ENCODE measurements at places on chromosomes 11 and 22.

GRCh38 chr11:26841818-26842473, 120.1 kb upstream of the SLC5A12 start:
- DNase-seq = peak; percentile 67

DNA sequence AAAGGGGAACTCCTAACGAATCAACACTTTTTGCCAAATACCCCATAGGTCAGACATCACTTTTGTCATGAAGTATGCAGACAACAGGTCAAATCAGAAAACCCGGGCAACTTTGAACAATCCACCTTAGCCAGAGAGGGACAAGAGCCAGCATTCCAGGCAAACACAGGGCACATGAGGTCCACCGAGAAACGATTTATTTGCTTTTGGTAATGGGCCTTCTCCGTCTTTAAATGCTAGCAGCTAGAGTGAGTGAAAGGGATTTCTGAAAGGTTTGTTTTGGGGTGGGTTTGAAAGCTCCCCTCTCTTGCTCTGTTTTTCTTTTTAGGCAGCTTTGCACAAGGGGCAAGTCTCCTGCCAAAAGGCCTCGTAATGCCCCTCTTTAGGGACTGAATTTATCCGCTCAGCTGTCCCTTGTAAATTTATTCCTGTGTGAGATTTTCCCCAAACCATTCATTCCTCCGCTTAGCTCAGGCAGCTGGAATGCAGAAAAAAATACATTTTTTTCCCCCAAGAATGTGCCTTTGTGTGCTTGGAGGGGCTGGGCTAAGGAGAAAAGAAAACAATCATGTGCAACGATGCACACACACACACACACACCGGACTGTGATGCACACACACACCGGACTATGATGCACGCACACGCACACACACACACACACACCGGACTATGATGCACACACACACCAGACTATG, 196.9 kb downstream of the SNX19 start:
- peak; percentile 78 for DNase-seq

GRCh38 chr11:71465054-71465453, 12.1 kb downstream of the NADSYN1 start:
- no peak for DNase-seq

DNA sequence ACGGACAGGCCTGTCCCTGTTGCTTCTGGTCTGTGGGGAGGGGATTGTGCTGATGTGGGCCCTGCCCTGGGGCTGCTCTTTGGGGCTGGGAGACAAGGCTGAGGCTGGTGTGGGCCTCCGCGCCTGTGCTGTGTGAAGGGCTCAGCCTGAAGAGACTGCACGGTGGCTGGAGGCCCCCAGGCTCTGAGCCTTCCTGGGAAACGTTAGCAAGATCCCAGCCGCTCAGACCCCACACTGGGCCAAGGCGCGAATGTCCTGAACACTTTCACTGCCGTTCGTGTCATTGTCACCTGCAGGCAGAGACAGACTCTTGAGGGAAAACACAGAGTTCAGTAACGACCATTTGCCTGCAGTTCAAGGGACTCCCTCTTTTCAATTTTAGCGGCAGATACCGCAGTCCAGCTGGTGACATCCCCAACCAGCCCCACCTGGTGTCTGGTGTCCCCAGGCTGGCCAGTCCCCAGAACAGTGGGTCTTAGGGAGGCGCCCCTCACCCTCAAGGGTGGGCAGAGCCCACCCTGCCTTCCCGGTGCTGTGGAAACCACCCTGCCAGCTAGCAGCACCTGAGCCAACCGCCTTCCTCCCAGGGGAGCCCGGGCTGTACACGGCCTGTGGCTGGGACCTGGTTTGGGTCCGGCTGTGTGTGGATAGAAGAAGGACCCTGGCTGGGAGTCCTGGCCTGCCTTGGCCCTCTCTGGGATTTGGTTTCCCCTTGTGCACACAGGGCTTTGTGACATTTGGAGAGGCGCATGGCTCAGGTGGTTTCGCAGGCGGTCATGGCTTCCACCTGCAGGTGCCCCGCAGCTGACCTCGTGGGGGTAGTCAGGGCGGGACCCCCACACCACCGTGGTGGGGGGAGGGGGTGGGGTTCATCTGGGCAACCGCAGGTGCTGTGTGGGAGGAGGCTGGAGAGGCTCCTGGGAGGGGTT, 5.7 kb downstream of the PANX2 start:
- DNase-seq = no peak

GRCh38 chr11:19349340-19350025, 108.7 kb upstream of the E2F8 start:
- no peak for DNase-seq

- peak; percentile 4 for DNase-seq
These were observed 744.7 kb upstream of the CCDC179 start for GRCh38 chr11:23604966-23605365.

DNA sequence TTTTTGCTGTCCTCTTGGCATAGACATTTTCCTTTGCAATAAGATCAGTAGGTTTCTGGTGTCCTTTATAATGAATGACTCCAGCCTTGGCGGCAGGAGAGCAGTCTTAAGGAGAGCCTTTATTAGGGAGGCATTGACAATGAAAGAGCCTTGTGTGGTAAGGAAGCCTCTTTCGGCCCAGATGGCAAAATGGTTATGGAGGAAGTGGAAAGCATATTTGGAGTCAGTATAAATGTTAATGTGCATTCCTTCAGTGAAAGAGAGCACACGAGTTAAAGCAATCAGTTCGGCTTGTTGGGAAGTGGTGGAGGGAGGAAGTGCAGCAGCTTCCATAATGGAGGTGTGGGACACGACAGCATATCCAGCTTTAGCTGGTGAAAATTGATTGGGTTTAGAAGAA, 18.1 kb upstream of the ANO1 start:
- DNase-seq = no peak

GRCh38 chr22:35479359-35479758, 61.3 kb upstream of the RASD2 start:
- DNase-seq = no peak

DNA sequence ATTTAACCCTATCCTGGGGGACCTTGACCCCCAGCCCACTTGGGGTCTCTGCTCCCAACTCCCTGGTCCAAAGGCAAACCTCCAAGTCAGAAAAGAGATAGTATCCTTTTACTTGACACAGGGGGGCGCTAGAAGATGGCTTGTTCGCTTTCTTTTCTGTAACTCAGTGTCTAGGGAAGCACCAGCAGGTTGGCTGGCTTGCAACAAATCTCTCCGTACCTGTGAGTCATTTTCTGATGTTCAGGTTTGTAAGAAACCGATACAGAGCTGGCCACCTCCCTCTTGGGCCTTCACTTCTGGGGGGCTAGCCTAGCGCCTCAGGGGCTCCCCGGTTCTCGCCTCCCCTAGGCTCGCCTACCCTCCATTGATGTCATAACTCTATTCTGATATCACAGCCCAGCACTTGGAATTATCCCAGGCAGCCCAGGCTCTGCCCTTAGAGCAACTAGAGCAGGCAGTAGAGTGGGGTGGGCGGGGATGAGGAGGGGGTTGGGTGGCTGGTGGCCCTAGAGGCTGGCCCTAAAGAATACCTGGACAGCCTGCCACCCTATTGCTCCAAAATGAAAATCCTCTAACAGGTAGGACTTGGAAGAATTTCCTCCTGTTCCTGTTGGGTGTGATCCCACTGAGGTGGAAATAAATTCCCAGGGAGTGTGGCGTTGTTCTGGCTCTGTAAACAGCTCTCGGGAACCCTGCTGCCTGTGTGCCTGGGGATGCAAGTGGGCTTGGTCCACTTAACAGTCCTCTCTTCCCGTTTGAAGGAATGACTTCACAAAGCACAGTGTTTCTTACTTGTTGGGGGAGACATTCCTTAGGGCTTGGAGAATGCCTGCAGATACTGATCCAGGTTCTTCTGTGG, 69.4 kb downstream of the OSBP2 start:
- peak; percentile 78 for DNase-seq

GRCh38 chr22:39535831-39536449, 3.4 kb upstream of the RPS19BP1 start:
- no peak for DNase-seq

Data from EL (cell line).